ENCODE measurements at places on chromosomes 1 and 21. TPM values are rescaled to one million over a fixed set of nuclear protein-coding genes. Genes with fewer than 3 reads are reported as not detected.

- no peaks in the 10 kb centered on the region for H3K27me3 ChIP-seq
- H3K4me3 ChIP-seq = no peak overlapping the region
- DNase-seq = no peak
- peaks cover 13% of the 10 kb centered on the region for H3K36me3 ChIP-seq
- H3K27ac ChIP-seq = no peak overlapping the region
- no peaks in the 10 kb centered on the region for H3K4me1 ChIP-seq
These were observed 32.6 kb downstream of the CLEC20A start for GRCh38 chr1:178464141-178464540.

- H3K27me3 ChIP-seq = no peaks in the 10 kb centered on the region
- H3K4me3 ChIP-seq = no peak overlapping the region
- no peak overlapping the region for H3K27ac ChIP-seq
These were observed 92.4 kb upstream of the GPR88 start for GRCh38 chr1:100445565-100445964.

- H3K27me3 ChIP-seq = no peaks in the 10 kb centered on the region
- no peak for DNase-seq
These were observed 93.2 kb upstream of the HNRNPU start for GRCh38 chr1:244957525-244957924.

GRCh38 chr1:66412704-66413103 lies 121.2 kb upstream of the SGIP1 start:
- no peak for DNase-seq
- no peaks in the 10 kb centered on the region for H3K4me1 ChIP-seq
- no peak overlapping the region for H3K27ac ChIP-seq

The TRIM67 gene
- not detected for total RNA-seq

The CD48 gene
- 4.3 TPM for total RNA-seq

- no peaks in the 10 kb centered on the region for H3K4me1 ChIP-seq
- H3K27me3 ChIP-seq = no peaks in the 10 kb centered on the region
- no peak overlapping the region for H3K27ac ChIP-seq
These were observed 142.2 kb downstream of the PAPPA2 start for GRCh38 chr1:176605176-176605575.

The CORT gene
- total RNA-seq = not detected

- no peaks in the 10 kb centered on the region for H3K27me3 ChIP-seq
- no peak overlapping the region for H3K4me3 ChIP-seq
- no peaks in the 10 kb centered on the region for H3K36me3 ChIP-seq
These were observed 107.9 kb upstream of the DYNLT5 start for GRCh38 chr1:66644331-66644730.

- no peak for DNase-seq
- H3K4me1 ChIP-seq = peaks cover 45% of the 10 kb centered on the region
- no peak overlapping the region for H3K27ac ChIP-seq
- H3K36me3 ChIP-seq = no peaks in the 10 kb centered on the region
These were observed 5.1 kb upstream of the LHX9 start for GRCh38 chr1:197911857-197912696.

- no peaks in the 10 kb centered on the region for H3K27me3 ChIP-seq
- H3K27ac ChIP-seq = no peak overlapping the region
- no peak overlapping the region for H3K4me3 ChIP-seq
- peaks cover 12% of the 10 kb centered on the region for H3K36me3 ChIP-seq
These were observed 5.4 kb upstream of the TNFRSF25 start for GRCh38 chr1:6471086-6471969.

The SNX7 gene
- total RNA-seq = 22.6 TPM

DNA sequence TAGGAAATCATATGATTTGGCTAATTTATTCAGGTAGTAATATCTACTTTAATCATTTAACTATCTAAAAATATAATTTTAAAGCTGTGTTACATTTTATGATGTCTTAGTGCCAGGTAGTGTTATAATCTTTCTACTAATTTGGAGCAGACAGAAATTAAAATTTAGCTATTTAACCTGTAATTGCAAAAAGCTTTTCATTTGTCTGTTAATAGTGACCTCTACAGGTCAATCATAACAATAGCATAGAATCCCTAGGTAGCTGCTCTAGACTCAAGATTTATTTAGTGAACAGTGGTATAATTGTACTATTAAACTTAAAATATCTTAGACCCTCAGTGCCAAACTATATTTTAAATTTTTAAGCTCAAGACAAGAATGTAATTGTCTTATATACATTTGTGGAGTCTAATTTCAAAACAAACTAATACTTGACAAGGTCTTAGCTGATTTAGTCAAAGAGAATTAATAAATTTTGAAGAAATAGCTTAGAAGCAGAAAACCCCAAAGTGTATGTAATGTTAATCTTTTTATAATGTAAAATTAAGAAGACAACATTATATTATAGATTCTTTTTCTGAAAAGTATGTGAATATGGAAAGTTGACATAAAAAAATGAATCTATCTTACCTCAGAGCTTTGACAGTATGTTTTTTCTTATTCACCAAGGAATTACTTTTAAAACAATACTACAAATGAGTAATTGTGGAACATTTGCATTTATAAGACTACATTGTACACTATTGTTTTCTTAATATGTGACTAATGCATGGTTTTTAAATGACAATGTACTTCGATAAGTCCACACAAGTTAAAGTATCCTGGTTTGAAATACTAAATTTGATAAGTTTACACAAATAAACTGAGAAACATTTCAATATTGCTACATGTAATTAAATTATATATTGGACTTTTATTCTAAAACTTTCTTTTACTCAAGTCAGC lies 64.1 kb upstream of the RNPC3 start:
- H3K4me3 ChIP-seq = no peak overlapping the region
- H3K27ac ChIP-seq = no peak overlapping the region
- H3K4me1 ChIP-seq = no peaks in the 10 kb centered on the region
- no peaks in the 10 kb centered on the region for H3K27me3 ChIP-seq
- no peak for DNase-seq

DNA sequence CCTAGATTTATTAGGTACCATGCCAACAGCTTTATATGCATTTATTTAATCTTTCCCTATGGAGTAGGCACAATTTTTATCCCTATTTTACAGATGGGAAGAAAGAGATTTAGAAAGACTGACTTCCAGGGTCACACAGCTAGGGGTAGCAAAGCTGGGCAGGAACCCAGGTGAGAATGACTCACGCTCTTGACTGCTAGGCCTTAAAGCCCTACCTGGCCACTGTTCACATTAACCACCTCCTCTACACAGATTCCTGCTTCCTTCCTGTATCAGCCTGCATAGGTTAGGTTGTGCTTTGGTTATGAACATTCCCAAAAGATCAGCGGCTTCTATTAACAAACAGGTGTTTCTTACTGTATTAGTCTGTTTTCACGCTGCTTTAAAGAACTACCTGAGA lies 53.2 kb downstream of the DNAJC6 start:
- no peak overlapping the region for H3K4me3 ChIP-seq
- no peaks in the 10 kb centered on the region for H3K4me1 ChIP-seq
- H3K36me3 ChIP-seq = no peaks in the 10 kb centered on the region
- peak; percentile 5 for DNase-seq
- no peaks in the 10 kb centered on the region for H3K27me3 ChIP-seq

- no peak overlapping the region for H3K4me3 ChIP-seq
- no peak overlapping the region for H3K27ac ChIP-seq
- no peaks in the 10 kb centered on the region for H3K36me3 ChIP-seq
- no peak for DNase-seq
These were observed 6.1 kb downstream of the ATAD3A start for GRCh38 chr1:1517973-1518620.

DNA sequence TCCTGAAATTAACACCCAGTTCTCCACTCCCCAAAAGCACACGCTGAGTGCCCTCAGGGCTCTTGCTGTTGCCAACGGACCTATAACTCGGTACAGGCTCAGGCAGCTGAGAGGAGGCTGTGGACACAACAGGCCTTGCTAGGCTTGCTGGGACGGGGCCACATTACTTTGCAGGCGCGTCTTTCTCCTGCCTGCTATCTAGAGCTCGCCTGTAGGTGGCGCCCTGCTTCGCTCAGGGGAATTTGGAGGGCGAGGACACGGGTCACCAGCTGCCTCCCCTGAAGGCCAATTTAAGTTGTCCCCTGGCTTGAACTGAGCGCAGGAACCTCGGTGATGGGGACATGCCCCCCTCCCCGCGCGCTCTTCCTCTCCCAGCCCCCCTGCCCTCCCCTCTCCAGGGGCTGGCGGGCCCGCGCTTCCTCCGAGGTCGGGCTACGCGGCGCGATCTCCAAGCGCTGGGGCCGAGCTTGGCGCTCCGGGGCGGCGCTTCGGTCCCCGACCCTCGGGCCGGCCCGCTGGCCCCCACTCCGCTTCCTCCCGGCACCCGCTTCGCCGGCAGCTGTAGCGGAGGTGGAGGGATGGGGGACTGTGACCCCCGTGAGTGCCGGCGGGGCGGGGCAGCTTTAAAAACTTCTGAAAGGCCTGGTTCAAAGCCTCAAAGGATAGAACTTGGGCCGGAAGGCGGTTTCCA lies 32.4 kb upstream of the NFIA start:
- peak overlapping the region; percentile 87 for H3K4me3 ChIP-seq
- peaks cover 40% of the 10 kb centered on the region for H3K4me1 ChIP-seq
- H3K27ac ChIP-seq = peak overlapping the region; percentile 96
- peak; percentile 94 for DNase-seq
- no peaks in the 10 kb centered on the region for H3K27me3 ChIP-seq

GRCh38 chr1:156104861-156105832 lies 9.4 kb upstream of the LMNA start:
- no peaks in the 10 kb centered on the region for H3K27me3 ChIP-seq
- peaks cover 70% of the 10 kb centered on the region for H3K4me1 ChIP-seq
- H3K27ac ChIP-seq = peak overlapping the region; percentile 95
- no peak overlapping the region for H3K4me3 ChIP-seq
